ENCODE measurements at places on chromosomes 11 and 22. TPM values are rescaled to one million over a fixed set of nuclear protein-coding genes. Genes with fewer than 3 reads are reported as not detected.

DNA sequence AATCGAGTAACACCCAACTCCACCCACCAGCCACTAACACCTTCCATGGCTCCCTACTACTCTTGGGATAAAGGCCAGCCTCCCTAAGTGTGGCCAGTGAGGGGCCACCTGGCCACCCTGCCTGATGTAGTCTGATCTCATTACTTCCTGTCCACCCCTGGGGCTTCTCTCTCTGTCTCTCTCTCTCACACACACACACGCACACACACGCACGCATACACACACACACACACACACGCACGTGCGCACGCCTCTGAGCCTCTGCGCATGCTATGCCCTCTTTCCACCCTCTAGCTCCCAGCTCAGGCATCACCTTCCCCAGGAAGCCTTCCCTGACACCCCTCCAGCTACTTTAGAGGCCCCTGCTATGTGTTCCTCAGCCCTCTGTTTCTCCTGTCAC, 3.9 kb downstream of the MFNG start:
- no peak overlapping the region for H3K4me3 ChIP-seq
- no peak for DNase-seq
- H3K4me1 ChIP-seq, result no peaks in the 10 kb centered on the region
- no peaks in the 10 kb centered on the region for H3K36me3 ChIP-seq
- H3K27me3 ChIP-seq, result no peaks in the 10 kb centered on the region

The MMP8 gene
- not detected for total RNA-seq

The PDE3B gene
- 13.7 TPM for total RNA-seq

- H3K27me3 ChIP-seq, result no peaks in the 10 kb centered on the region
- no peak overlapping the region for H3K4me3 ChIP-seq
- DNase-seq, result peak; percentile 24
- no peak overlapping the region for H3K27ac ChIP-seq
- no peaks in the 10 kb centered on the region for H3K4me1 ChIP-seq
- H3K36me3 ChIP-seq, result no peaks in the 10 kb centered on the region
These were observed 55.0 kb upstream of the ANO3 start for GRCh38 chr11:26276798-26277424.

GRCh38 chr11:60485987-60486386, 6.6 kb upstream of the MS4A12 start:
- peak; percentile 23 for DNase-seq
- no peaks in the 10 kb centered on the region for H3K36me3 ChIP-seq
- H3K4me3 ChIP-seq, result no peak overlapping the region

The TRIM44 gene
- 31.3 TPM for total RNA-seq

All from pancreas (tissue), 10 donors.